GM12891 (cell line): ENCODE measurements at places on chromosomes 6 and 20.

- DNase-seq: no peak
Measured at GRCh38 chr6:39330057-39330456, 7.6 kb upstream of the KCNK16 start.

DNA sequence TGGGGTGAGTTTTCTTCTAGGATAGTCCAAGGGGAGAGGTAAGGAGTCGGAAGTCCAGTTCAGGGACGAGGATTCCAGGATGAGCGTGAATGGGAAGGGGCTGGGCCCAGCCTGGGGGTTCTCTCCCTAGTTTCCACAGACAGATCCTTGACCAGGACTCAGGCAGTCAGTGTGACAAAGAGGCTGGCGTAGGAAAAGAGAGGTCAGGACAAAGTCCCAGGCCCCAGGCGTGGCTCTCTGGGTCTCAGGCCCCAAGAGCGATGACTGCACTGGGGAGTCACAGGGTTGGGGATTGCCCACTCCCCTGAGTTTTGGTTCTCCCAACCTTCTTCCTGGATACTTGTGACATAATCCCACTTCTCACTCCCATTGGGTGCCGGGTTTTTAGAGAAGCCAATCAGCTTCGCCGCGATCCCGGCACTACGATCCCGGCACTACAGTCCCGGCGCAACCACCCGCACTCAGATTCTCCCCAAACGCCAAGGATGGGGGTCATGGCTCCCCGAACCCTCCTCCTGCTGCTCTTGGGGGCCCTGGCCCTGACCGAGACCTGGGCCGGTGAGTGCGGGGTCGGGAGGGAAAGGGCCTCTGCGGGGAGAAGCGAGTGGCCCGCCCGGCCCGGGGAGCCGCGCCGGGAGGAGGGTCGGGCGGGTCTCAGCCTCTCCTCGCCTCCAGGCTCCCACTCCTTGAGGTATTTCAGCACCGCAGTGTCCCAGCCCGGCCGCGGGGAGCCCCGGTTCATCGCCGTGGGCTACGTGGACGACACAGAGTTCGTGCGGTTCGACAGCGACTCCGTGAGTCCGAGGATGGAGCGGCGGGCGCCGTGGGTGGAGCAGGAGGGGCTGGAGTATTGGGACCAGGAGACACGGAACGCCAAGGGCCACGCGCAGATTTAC is 46.2 kb upstream of the TRIM26 start:
- peak; percentile 66 for DNase-seq

- no peak for DNase-seq
Measured at GRCh38 chr6:70125602-70126001, 177.3 kb downstream of the COL9A1 start.

GRCh38 chr20:1087311-1087905 is 31.0 kb upstream of the PSMF1 start:
- no peak for DNase-seq

DNA sequence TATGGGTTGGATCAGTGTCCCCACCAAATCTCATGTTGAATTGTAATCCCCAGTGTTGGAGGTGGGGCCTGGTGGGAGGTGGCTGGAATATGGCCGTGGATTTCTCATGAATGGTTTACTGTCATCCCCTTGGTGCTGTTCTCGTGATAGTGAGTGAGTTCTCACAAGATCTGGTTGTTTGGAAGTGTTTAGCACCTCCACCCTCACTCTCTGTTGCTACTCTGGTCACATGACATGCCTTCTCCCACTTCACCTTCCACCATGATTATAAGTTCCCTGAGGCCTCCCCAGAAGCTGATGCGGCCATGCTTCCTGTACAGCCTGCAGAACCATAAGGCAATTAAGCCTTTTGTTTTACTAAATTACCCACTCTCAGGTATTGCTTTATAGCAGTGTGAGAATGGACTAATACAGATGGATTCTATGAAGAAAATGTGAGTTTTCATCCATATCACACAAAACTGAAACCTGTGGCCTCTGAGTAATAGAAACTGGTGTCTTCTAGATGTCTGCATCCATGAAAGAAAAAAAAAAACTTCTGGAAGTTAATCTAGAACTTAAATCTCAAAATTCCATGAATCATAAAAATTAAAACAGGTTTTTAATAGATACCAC is 39.3 kb downstream of the MBOAT1 start:
- DNase-seq: no peak

DNA sequence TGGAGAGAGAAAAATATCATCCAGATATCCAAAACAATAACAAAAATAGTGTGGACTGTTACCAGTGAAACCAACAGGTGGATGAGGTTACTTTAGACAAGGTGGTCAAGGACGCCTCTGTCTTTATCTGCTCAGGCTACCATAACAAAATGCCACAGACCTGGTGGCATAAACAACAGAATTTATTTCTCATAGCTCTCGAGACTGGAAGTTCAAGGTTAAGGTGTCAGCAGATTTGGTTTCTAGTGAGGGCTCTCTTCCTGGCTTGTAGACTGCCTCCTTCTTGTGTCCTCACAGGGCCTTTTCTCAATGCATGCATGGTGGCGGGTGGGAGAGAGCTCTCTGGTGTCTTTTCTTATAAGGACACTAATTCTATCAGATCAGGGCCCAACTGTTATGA is 21.1 kb upstream of the LBP start:
- no peak for DNase-seq

DNA sequence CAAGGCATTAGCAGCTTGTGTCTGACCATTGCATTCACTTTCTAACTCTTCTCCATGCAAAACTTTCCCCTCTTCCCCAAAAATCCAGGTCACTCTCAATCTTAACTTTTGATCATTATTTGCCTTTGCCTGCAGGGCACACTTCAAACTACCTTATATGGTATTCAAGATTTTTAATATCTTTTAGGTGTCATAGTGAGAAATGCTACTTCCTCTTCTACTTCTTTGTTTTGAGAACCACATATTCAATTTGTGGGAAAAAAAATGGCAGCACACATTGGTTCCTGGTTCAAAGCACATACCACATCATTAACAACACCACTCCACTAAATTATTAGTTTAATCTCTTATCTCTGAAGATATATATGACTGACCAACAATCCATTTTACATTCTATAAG is 1267.0 kb upstream of the CITED2 start:
- DNase-seq: no peak

GRCh38 chr6:15308435-15309213 is 62.8 kb downstream of the JARID2 start:
- DNase-seq: no peak

DNA sequence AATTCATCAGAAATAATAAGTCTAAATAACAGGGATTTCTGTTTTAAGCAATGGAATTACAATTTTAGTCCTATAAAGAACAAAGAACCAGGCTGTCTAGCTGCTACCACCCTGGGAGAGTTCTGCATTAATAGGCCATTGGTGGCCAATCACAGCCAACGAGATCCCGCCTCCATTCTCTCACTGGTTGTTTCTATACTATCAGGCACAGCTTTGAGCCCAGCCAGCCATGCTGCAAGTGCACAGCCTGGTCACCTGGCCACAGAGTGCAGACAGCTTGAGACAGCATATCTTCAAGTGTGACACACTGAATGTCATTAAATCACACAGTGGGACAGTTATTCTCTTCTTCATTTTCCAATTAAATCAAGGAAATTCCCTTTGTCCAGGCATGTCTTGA is 16.1 kb upstream of the RAB22A start:
- no peak for DNase-seq

DNA sequence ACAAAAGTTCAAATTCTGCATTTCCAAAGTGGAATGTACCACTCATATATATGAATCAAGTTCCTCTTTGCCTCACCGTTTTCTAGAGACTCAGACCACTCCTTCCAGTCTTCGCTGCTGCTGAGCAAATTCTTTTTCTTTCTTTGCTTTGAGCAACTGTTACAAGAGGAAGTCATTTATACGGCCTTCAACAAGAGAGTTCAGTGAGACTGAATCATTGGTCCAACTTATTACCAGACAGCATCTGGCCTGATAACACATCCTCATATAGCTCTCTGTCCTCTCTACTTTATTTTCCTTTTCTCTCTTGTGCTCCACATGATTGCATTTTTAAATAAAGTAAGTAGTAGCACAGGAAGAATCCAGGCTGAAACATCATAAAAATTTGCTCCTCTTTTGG is 652.7 kb downstream of the PHF3 start:
- no peak for DNase-seq

GRCh38 chr6:148529010-148529409 is 186.4 kb downstream of the SASH1 start:
- DNase-seq: no peak

DNA sequence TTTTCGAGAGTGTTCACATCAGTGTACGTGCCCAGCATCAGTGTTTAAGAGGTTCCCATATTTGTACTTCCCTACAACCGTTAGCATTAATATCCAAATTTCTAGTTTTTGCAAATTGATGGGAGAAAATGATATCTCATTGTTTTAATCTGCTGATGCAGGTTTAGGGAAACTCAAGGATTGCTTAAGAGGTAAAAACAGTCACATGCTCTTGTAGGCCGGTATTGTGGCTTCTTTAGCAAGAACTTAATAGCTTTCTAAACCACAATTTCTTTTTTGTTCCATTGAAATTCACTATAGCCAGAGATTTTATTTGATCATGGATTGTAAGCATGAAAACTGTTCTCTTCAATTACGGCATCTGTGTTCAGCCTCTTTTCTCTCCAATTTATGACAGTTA is 29.5 kb downstream of the BEND6 start:
- DNase-seq: no peak

DNA sequence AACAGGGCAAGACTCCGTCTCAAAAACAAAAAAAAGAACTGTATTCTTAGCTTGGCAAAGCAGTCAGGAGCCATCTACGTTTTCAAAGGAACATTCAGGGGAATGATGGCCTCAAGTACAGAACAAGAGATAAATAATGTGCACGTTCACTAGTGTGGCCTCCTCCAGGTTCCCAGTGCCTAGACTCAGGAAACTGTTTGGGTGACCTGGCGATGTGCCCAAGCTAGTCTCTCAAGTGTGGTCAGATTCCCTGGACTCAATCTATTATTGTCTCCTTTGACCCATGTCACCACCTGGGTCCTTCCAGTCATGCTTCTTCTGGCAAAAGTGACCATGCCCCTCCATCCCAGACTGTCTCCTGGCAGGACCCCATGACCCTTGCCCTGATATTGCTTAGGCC is 23.7 kb downstream of the TRAF3IP2 start:
- no peak for DNase-seq

DNA sequence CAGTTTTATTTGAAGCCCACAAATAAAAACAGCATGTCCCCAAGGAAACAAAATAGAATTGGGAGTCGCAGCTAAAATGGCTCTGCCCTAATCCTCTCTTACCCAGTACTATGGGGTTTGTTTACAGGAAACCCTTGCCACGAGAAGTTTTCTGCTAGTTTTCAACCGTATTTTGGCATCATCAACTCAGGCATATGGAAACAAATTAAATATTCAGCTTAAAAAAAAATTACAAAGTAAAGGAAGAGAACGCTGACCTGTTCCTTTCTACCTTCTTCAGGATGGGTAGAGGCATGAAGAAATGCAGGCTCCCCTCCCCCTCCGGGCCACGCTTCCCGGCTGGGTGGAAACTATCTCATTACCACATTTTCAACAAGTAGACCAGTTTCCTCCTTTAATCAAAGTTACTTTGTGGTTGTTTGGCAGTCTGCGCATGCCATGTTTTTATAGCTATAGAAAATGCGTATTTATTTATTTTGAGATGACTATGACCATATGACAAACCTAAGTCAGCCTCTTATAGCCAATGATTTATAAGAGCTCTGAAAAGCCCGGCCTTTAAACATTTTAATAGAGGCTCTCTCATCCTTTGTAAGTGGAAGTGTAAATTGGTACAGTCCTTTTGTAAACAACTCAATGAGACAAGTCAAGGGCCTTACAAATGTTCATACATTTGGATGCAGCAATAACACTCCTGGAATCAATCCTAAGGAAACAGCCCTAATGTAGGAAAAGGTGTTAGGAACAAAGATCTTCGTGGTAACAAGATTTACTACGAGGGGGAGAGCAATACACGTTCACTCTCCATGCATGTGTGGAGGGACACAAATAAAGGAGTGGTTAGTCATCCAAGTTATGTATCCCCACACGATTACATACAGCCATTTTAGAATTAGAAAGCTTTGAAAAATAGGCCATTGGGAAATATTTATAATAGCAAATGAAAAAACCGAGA is 16.1 kb upstream of the ZNF217 start:
- no peak for DNase-seq

- DNase-seq: no peak
Measured at GRCh38 chr20:23049201-23050075, at the start of gene THBD. THBD (minus strand) TSS chr20:23049672; CDS start chr20:23049504, 168 bp downstream.

GRCh38 chr20:56630506-56631317 is 1.6 kb downstream of the TFAP2C start:
- peak; percentile 30 for DNase-seq

DNA sequence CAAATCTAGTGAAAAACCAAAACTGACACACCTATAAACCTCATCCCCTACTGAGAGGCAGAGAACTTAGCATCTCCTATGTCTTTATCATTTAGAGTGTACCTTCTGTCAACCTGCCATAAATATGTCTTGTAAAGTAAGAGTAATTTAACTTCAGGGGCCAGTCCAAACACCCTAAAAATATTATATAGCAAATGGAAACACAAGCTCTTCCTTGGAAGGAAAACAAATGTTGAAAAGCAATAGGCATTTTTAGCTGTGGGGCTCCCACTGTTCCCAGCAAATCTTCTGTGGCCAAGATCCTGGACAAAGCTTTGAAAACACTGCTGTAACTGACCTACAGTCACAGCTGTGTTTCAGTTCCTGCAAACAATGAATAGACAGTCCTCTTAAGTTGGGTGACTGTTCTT is 140.0 kb upstream of the RNF217 start:
- no peak for DNase-seq

GRCh38 chr6:169669147-169669546 is 32.7 kb downstream of the WDR27 start:
- no peak for DNase-seq

DNA sequence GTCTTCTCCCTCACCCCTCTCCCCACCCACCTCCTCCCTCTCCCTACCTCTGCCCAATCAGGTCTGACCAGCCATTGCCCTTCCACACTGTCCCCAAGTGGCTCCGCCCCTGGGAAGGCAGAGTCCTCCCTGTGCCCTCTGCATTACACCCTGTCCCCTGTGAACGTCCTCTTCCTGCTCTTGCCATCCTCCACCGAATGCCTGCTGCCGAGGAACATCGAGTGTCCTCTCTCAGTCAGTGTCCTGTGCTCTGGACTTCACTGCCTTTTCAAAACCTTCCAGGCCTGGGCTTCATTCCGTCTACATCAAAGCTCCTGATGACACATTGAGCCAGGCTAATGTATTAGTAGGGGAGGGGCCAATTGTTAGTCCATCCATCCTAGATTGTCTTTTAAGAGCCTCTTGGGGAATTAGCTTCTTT is 3.3 kb upstream of the PACSIN1 start:
- no peak for DNase-seq

GRCh38 chr6:23173234-23173633 is 603.9 kb downstream of the HDGFL1 start:
- no peak for DNase-seq
